ENCODE measurements at places on chromosomes 4 and X.

DNA sequence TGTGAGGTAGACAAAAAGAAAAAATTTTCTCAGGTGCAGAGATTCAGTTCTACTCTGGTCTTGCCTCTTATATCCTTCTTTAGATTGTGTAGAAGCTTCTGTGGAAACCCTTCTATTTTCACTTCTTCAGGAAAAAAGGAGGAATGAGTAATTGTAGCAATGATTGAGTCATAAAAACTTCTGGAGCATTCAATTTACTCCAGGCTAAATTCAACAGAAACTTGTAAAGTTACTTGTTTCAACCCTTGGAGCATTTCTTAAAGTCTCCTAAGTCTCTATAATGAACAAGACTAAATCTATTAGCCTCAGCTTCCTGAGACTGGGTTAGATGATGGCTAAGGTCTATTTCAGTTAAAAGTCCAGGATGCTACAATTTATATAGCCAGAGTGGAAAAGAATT lies 29.9 kb downstream of the BOD1L1 start:
- DNase-seq: no peak

- no peak for DNase-seq
These were observed 108.3 kb downstream of the APBB2 start for GRCh38 chr4:41106081-41106480.

- no peak for DNase-seq
These were observed 242.7 kb upstream of the WDFY3 start for GRCh38 chr4:85209161-85209560.

- DNase-seq: no peak
These were observed 9.3 kb downstream of the PJA1 start for GRCh38 chrX:69155786-69156520.

- peak; percentile 21 for DNase-seq
These were observed 2.3 kb upstream of the NR3C2 start for GRCh38 chr4:148444296-148445070.

DNA sequence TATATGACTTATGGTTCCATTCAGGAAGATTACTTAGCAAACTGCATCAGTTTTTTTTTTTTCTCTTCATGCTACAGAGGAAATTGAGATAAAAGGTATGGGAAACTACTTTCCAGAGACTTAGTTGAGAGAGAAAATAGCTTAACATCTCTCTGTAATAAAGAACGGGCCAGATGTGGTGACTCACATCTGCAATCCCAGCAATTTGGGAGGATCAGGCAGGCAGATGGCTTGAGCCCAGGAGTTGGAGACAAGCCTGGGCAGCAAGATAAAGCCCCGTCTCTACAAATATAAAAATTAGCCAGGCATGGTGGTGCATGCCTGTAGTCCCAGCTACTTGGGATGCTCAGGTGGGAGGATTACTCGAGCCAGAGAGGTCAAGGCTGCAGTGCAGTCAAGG lies 271.2 kb upstream of the TENM3 start:
- DNase-seq: no peak

- DNase-seq: no peak
These were observed 340.4 kb downstream of the RPA4 start for GRCh38 chrX:97224148-97224547.

DNA sequence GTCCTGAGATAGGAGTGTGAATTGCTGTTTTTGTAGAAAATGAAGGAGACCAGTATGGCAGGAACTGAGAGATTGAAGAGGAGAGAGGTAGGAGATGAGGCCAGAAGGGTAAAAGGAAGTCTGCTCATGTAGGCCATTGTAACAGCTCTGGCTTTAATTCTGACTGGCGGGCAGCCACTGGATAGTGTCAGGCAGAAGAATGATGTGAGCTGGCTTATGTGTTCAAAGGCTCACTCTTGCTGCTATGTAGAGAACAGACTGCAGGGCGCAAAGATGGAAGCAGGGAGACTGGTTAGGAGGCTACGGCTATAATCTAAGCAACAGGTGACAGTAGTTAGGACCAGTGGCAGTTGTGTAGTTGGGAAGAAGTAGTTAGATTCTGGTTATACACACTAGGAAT lies 160.2 kb upstream of the FGF13 start:
- no peak for DNase-seq

DNA sequence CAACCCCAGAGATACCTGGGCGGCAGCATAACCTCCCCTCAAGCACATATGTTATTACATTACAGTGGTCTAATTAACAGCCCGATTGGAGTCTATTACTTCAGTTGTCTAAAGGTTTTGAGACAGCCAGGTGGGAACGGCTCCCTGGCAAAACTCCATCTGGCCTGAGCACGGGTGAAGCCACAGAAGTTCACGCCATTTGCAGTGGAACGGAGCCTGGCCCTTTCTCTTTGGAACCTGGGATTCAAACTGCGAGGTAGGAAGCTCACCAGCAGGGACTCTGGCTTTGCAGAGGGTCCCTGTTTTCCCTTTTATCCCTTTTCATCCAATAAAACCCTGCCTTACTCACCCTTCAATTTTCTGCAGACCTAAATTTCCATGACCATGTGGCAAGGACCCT lies 45.9 kb upstream of the NEIL3 start:
- no peak for DNase-seq

GRCh38 chr4:139142087-139142486 lies 34.9 kb downstream of the ELF2 start:
- DNase-seq: no peak

- no peak for DNase-seq
These were observed 22.8 kb upstream of the CYBB start for GRCh38 chrX:37757082-37757481.

- DNase-seq: no peak
These were observed 115.8 kb upstream of the INPP4B start for GRCh38 chr4:142961866-142962265.

- DNase-seq: no peak
These were observed 137.9 kb downstream of the MAGEB17 start for GRCh38 chrX:16305187-16305586.

DNA sequence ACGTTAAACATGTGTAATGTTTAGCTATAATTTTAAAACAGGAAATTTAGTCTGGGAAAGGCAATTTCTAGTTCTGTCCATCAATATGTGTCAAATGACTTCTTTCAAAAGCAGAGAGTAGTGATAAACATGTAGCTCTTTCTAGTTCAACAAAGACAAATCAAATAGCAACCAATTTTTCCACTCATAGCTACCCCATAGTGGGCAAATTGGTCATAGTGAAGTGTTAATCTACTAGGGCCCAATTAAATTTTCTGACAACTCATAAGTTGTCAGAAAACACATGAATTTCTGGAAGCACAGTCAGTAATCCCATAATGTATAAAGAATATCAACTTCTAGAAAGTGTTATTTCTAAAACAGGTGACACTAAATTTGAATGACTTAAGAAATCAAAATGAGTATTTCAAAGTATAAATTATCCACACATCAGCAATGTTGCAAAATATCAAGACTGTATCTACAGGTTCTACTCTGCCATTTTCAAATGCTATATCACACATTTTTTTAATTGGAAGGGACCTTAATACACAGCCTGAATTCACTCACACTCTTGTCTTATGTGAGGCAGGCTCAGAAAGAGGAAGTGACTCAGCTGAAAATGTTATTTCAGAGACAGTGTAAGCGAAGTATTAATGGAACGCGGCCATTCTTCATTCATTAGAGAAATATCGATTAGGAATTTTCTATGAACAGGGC lies 7.7 kb downstream of the OCIAD2 start:
- DNase-seq: no peak

GRCh38 chr4:84565951-84566350 lies 17.0 kb upstream of the CDS1 start:
- DNase-seq: no peak

- no peak for DNase-seq
These were observed 2.4 kb downstream of the FAM13A start for GRCh38 chr4:89054627-89055026.

DNA sequence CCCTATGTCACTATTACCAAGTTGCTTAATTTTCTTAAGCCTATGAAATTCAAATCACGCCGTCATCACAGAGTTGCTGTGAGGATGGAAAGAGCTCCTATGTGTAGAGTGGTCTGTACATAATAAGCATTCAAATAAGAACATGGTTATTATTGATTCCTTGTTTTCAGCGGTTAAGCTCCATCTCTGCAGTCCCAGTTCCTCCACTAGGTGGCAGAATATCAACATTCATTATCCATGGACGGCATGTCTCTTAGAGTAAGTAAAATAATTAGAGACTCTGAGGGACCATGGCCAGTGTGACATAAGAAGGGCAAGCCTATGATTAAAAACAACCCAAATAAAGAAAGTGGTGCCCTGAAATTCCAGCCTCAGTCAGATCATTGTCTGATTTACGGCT lies 132.5 kb upstream of the NHS start:
- no peak for DNase-seq

DNA sequence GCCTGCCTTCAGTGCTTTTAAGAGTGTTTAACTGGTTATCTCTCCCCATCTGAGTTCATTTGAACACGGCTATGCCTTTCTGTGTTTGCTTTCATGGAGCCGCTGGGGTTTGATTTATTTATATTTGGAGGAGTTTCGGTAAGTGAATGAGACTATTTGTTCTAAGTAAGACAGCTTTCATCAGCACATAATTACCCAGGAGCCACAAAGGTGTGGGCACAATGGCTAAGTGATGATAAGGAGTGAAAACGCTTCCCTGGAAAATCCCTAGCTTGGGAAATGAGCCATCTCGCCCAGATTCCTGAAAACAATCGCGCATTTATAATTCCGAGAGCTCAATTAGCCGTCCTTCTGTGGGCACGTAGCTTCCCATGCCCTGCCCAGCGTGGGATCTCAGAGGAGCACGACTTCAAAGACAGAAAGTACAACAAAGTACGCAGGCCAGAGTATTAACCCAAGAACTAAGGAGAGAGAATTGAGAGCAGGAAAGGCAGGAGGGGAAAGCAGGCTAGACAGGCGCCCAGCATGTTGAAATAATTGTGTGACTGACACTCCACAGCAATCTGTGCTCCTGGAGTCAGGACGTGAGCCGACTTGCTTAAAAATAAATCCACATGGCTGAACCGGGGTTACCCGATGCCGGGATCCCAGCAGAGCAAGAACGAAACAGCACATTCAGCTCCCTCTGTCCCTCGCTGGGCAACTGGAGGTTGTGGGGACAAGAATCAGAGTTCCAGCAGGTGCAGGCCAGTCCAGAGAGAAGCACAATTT lies 99.0 kb downstream of the DHRSX start:
- DNase-seq: no peak

GRCh38 chr4:84626673-84627072 lies 43.7 kb downstream of the CDS1 start:
- DNase-seq: no peak

- DNase-seq: no peak
These were observed 129.4 kb downstream of the MAGEE2 start for GRCh38 chrX:75655627-75656026.

DNA sequence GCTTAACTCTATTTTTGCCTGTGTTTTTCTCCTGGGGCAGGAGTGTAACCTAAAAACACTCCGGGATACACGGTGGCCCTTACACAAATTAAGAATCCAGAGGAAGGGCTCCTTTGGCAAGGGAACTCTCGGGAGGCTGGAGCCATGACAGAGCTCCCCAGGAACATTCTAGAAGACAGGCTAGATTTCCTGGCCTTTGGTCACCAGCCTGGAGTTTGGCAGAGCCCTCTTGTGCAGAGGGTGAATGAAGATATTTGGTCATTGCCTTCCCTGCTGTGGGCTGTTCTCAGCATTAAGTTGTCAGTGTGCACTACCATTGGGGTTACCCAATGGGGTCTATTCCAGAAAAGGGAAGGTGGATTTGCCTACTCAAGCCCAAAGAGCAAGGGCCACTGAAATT lies 53.8 kb upstream of the LNX1 start:
- no peak for DNase-seq

GRCh38 chr4:21092531-21092930 lies 392.3 kb downstream of the PACRGL start:
- DNase-seq: no peak

DNA sequence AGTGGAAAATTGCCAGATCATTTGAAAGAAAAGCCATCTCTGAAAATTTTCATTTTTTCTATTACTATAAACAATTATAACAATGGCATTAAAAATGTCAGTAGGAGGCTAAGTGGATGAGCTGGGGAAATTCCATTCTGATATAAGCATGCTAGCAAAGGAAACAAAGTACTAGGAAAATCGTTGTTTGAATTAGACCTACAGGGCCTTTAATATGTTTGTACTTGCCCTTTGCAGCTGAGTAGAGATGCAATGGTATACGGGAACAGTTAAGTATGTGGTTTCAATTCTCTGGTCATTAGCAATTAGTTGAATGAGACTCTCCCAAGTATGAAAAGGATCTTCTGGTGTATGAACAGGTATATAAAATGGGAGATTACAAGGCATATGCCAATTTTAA lies 452.2 kb downstream of the PCDH11X start:
- DNase-seq: no peak

DNA sequence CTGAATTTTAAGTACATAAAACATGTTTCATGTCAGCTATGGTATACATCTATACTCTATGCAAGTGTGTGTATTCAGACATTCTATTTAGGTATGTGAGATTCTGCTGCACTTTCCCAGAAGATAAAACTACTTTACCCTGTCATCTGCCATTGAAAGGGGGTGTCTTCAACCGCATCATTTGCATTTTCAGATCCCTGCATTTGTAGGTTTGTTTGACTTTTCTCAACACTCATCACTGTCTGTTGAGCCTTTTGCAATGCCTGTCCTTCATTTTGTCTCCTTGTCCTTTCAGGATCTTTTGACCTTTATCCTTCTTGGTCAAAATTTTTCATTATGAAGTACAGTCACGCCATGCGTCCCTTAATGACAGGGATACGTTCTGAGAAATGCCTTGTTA lies 103.5 kb downstream of the TMA16 start:
- DNase-seq: no peak

DNA sequence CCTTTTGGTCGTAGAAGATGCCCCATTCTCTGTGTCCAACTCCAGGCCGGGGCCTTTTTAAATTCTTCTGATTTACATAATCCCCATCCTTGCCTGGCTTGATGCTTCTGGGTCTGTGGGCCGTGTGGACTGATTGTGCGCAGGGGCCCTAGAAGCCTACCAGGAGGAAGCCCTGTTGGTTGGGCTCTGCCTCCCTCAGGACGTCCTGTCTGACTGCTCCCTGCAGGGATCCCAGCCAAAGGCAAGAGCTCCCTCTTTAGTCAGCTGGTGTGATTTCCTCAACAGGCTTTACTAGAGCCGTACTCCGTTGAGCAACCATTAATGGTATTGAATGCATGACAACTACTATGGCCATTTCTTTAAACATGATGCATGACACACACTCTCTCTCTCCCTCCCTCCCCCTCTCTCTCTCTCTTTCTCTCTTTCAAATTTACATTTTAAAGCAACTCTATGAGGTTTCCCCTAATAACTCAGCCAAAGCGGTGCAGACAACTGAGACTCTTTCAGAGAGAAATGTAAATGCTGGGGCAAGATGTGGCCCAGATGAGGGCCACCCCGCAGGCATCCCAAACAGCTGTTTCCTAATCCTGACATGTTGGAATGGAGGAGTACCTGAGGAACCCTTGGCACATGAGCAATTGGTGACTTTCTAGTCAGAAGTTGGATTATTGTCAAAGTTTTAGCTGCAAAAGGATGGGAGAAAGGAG lies 117.3 kb downstream of the DRD5 start:
- DNase-seq: no peak

- no peak for DNase-seq
These were observed 18.4 kb downstream of the NMU start for GRCh38 chr4:55617587-55618197.
